ENCODE measurements at places on chromosomes 13 and 19.

DNA sequence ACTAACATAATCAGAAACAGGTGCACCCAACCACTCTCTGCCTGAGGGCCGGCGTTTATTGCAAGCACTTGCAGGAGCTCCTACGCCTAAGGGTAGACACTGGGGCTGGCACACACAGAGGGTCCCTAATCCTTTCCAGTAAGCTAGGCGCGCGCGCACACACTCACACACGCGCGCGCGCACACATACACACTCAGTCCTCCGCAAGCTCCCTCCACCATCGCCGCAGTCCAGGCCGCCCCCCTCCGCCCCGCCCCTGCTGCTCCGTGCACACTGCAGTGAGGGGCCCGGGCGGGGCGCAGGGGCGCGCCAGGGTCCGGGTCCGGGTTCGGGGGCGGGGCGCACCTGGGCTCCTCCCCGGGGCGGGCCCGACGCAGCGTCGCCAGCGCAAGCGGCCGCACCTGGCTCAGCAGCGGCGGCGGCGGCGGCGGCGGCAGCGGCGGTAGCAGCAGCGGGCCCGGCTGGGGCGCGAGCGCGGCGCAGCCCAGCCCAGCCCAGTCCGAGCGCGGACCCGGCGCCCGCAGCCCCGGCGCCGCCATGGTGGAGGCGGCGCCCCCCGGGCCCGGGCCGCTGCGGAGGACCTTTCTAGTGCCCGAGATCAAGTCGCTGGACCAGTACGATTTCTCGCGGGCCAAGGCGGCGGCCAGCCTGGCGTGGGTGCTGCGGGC, at the start of gene CAMSAP3:
CAMSAP3 (plus strand) TSS at position 398 of the 668 bp plus-strand sequence; CDS start at position 538, 140 bp downstream.
- no peak for DNase-seq

DNA sequence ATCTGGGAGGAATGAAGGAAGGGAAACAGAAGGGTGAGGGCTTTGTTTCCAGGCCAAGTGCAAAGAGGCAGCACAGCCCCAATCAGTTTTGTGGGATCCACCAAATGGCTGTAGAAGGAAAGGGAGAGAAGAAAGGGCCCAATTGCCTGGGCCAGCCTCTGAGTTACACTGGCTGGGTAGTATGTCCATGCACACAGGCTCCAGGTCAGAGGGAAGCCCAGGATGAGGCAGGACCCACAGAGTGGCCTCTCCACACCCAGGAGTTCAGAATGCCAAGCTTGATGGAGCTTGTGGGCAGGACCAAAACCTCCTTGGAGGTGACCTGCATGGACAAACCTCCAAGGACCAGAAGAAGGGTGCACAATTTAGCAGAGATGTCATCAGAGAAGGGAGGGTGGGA, 178.2 kb upstream of the TSHZ3 start:
- no peak for DNase-seq

GRCh38 chr19:54172471-54173358, at the start of gene TMC4:
TMC4 (minus strand) TSS chr19:54173160; CDS start chr19:54173117, 43 bp downstream.
- no peak for DNase-seq

GRCh38 chr13:89057274-89057673, 1386.1 kb downstream of the SLITRK5 start:
- DNase-seq = no peak

DNA sequence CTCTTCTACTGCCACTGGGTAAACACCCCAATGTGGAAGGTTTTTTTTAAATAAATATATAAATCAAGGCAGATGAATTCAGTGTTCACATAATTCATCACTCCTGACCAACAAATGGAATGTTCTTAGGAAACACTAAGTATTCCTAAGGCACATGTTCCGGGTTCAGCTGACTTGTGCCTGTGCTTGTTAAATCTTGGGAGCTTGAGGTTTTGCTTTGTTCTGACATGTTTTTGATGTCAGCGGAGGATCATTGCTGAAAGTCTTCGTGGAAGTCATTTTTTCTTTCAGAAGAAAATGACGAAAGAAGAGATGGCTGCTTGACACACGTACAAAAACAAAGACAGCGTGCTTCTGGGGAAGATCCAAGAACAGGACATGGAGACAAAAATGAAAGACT, 185.8 kb downstream of the MZT1 start:
- DNase-seq = no peak

GRCh38 chr13:92259523-92259922, 861.1 kb downstream of the GPC5 start:
- DNase-seq = no peak

DNA sequence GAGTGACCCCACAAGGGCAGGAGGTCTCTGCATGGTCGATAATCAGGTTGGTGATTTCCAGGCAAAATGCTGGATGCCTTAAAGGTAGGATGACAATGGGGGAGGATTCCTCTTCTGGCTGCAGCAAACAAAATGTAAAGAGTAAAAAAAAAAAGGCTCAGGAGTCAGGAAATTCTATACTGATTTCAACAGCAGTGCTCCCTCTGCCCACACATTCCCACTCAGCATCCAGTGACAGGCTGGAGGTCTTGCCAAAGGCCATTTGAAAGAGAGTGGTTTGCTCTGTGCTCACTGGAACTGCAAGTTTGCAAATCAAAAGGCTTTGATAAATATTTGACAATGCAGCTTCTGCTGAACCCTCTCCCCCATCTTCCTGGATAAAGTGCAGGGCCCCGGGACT, 135.4 kb downstream of the TNFRSF19 start:
- DNase-seq = no peak

DNA sequence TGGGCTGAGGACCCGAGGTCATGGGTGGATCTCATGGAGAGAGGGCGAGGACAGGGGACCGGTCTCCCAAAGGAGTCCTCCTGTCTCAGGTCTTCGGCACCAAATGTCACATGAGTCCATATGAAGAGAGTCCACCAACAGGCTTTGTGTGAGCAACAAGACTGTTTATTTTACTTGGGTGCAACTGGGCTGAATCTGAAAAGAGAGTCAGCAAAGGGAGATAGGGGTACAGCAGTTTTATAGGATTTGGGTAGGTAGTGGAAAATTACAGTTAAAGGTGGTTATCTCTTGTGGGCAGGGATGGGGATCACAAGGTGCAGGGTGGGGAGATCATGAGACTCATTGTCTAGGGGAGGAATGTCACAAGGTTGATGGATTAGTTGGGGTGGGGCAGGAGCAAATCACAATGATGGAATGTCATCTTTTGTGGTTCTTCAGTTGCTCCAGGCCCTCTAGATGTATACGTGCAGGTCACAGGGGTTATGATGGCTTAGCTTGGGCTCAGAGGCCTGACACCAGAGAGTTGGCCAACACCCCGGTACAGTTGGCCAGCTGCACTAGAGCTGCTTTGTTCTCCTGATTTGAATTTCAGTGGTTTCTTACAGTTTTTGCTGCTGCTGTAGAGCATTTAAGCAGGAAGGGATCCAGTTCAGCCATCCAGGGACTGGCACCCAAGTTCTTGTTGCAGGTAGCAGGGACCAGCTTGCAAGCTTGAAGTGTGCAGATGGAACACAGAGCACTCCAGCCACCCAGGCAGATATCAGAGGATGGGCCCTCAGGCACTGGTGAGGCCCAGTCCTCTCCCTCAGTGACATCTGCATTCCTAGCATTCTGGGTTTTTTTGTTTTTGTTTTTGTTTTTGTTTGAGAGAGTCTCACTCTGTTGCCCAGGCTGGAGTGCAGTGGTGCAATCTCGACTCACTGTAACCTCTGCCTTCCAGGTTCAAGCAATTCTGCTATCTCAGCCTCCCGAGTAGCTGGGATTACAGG, 26.4 kb upstream of the IGFL1 start:
- DNase-seq = no peak

- no peak for DNase-seq
Measured at GRCh38 chr19:49065905-49066512, 1.4 kb upstream of the NTF4 start.

GRCh38 chr13:19952850-19953249, 5.7 kb upstream of the ZMYM2 start:
- no peak for DNase-seq

DNA sequence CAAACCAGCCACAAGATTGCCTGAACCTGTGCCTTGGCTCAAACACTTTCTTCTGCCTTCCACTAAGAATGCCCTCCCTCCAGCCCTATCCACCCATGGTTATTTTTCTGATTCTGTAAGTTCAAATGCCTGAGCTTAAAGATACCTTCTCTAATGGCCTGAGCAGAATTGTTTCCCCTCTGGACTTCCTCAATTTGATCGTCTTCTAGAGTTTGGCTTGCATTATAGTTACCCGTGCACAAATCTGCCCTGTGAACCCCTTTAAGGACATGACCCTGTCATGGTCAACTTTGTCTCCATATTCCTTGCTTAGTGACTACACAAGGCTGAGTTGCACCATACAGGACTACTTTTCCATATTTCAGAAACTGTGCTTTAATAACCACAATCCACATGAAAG, 481.0 kb downstream of the FOXO1 start:
- DNase-seq = no peak

- no peak for DNase-seq
Measured at GRCh38 chr13:93862259-93862658, 617.2 kb downstream of the DCT start.

GRCh38 chr13:100473087-100473486, 115.5 kb downstream of the GGACT start:
- no peak for DNase-seq

DNA sequence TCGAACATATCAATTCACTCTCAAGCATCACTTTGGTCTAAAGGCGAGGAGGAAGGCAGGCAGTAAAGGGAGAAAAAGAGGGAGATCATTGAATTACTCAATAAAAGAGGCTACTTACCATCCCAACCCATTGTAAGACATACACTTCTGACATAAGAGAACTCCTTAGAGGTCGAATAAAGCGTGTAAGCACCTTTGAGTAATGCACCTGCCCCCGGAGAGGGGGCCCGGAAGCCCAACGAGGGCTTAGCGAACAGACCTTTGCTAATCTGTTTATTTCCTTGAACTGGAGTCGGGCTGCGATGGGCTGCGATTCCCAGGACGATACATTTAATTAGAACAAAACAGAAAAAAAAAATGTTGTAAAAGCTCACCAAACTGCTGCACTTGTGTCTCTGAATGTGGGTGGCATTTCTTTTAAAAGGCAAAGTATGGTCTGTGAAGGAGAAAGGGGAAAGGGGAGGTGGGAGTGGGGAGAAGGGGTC, 3.0 kb downstream of the ZC3H4 start:
- DNase-seq = no peak

DNA sequence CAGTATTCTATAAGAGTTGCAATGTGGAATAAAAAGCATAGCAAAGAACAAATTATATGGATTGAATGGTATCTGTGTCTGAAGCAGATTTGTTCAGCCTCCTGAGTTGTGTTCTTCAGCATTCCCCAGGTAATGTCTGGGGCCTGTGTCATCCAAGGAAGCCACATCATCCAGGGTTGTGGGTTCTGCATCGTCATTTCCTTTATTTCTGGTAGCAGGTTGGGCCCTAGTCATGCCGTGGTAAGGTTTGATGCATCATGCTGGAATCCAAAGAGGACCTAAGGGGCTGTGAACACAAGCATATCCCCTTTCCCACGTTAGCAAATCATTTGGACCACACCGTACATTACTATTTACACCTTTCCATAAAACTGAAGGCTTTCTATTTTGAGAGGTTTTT, 131.0 kb upstream of the ZNF91 start:
- DNase-seq = no peak

- DNase-seq = no peak
Measured at GRCh38 chr13:81770868-81771505, 1430.1 kb upstream of the SPRY2 start.

- DNase-seq = no peak
Measured at GRCh38 chr19:29487432-29487831, 38.4 kb upstream of the VSTM2B start.

DNA sequence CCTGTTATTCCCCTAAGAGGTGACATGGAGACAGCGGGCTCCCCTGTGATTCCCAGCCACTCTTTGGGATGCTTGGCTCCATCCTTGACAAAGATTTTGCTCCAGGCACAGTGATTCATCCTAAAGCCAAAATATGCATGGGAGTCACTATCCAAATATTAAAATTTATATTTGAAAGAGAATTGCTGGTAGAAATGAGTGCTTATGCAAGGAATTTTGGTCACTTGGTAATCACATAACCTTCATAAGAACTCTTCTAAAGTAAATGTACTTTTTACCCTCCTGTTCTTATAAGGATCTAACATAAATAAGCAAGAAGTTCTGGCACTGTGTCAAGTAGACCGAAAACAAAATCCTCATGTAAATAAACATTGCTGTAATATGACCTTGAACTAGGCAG, 385.8 kb downstream of the ITGBL1 start:
- no peak for DNase-seq

DNA sequence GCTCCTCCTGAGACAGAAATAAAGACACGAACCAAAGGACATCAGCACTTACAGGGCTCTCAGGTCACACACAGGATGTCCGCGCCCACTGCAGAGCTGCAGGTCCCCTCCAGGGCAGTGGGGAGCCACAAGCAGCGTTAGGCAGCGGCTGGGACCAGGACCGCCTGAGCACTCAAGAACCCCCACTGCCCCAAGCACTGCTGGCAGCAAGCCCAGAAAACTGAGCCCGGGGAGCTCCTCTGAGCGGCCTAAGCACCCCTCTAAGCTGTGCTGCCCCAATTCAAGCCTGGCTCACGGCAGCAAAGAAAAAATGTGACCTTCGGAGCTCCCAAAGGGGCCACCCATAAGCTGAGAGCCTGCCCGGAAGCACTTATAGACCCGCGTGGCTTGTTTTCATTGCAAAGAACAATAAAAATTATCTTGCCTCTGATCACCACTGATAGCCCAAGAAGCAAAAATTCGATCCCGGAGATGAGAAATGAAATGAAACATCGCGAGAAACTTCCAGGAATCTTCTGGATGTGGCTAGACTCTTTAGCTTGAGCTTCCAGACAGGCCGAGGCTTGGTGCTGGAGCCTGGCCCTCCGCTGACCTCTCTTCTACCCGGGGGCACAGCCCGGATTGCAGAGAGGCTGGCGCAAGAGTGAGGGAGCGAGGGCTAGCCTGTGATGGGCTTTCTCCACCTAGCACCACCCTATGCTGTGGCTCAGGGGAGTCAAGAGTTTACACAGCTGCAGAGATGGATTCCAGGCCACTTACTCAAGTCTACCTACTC, 6.3 kb downstream of the DPP9 start:
- DNase-seq = no peak

GRCh38 chr13:78286748-78287147, 316.6 kb downstream of the POU4F1 start:
- no peak for DNase-seq

- no peak for DNase-seq
Measured at GRCh38 chr19:28727480-28728159, 485.3 kb downstream of the UQCRFS1 start.

GRCh38 chr19:2841855-2842574, 740 bp downstream of the ZNF555 start:
- no peak for DNase-seq

DNA sequence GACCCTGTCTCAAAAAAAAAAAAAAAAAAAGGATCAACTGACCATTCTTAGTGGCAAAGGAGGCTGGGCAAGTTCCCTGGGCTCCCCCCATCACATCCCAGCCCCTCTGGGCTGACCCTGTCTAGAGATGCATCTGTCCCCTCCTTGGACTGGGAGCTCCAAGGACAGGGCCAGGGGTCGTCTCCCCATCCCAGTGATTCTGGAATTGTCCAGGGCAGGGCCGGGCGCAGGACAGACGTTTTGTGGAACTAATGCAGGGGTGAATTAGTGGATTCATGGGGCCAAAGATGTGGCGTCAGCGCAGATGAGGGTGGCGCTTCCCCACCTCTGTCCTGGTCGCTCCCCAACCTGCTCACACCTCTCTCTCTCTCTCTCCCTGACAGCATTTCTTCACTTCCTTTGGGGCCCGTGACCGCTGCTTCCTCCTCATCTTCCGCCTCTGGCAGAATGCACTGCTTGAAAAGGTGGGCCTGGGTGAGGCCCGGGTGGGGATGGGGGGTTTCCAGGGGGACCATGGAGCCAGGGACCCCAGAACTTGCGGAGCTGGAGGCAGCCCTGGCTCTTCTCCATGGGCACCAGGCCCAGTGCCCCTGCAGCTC, 11.1 kb downstream of the GRAMD1A start:
- no peak for DNase-seq
